Stimulated activated CD4-positive, alpha-beta T cell treated with anti-CD3 and anti-CD28 coated beads, Interleukin-4, amount 100 ng/mL, for 1 hour (primary cell): ENCODE measurements at places on chromosomes 6 and 20.
A peak's percentile ranks its signal among the peaks of the same experiment; 100 is the strongest.

- peak; percentile 6 for DNase-seq
These were observed 39.4 kb downstream of the MAP7 start for GRCh38 chr6:136510782-136511181.

DNA sequence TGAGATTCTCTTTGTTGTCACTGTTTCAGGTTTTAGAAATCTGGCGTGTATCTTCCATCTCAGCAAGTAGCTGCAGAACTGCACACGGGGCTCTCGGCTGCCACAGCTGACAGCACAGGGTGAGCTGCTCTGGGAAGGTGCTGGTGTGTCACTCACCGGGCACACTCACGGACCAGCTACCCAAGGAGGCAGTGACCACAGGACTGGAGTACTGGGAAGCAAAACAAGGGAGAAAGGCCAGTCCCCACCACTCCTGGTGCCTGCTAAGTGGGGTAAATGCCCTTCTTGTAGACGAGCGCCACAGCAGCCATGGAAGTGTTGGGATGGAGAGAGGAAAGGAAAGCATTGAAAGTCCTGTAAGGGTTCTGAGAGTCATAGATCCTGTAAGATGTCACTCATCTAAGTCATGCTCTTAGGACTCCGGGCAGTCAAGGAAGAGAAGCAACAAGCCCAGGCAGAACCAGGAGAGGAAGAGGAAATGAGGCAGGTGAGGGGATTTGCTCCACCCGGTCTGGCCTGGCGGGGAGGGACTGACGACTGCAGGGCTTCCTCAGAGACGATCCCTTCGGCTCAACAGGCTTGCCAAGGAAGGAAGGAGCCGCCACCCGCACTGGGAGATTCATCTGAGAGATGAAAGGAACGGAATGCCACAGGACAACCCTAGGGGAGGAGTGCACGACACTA, 48.1 kb downstream of the PRDM1 start:
- no peak for DNase-seq

- DNase-seq, result no peak
These were observed 502.6 kb upstream of the JAG1 start for GRCh38 chr20:11176431-11176830.

DNA sequence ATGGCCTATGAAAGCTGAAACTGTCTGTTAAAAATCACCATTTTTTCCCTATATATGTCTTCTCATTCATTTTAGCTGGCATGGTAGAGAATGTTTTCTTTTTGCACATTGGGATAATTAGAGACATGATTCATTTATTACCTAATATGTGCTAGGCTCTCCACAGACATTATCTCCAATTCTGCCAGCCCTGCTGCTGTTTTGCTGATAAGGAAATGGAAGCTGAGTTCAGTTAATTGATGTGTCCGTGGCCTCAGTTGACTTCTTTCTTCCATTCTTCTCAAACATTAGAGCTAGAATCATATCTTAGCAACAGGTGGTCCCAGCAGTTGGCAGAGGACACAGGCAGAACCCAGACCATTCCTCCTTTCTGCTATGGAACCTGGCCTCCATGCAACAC, 644.1 kb upstream of the CITED2 start:
- no peak for DNase-seq

GRCh38 chr20:50595988-50596693, 86.0 kb downstream of the PTPN1 start:
- DNase-seq, result no peak

GRCh38 chr6:168084465-168085160, 5.6 kb upstream of the FRMD1 start:
- DNase-seq, result no peak

GRCh38 chr20:63098195-63098810, 91.5 kb upstream of the BHLHE23 start:
- no peak for DNase-seq

GRCh38 chr6:161256407-161256806, 17.5 kb downstream of the AGPAT4 start:
- no peak for DNase-seq

- no peak for DNase-seq
These were observed 40.5 kb downstream of the FAM110A start for GRCh38 chr20:873875-874607.

DNA sequence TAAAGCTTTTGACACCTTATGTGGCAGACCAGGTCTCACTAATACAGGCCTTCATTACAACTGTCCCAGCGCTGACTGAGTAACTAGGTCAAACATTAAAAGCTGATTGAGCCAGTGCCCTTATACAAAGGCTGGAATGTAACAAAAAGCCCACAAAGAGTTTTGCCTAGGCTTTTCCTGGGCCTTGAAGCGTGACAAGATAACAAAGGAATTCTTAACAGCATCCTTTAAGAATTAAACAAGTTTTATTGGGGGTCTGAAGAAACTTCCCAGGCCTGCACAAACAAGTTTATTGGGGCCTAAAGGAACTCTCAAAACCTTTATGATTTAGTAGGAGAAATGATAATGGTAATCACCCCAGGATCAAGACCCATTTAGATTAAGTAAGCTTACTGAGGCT, 267.6 kb upstream of the FAM83B start:
- DNase-seq, result no peak

DNA sequence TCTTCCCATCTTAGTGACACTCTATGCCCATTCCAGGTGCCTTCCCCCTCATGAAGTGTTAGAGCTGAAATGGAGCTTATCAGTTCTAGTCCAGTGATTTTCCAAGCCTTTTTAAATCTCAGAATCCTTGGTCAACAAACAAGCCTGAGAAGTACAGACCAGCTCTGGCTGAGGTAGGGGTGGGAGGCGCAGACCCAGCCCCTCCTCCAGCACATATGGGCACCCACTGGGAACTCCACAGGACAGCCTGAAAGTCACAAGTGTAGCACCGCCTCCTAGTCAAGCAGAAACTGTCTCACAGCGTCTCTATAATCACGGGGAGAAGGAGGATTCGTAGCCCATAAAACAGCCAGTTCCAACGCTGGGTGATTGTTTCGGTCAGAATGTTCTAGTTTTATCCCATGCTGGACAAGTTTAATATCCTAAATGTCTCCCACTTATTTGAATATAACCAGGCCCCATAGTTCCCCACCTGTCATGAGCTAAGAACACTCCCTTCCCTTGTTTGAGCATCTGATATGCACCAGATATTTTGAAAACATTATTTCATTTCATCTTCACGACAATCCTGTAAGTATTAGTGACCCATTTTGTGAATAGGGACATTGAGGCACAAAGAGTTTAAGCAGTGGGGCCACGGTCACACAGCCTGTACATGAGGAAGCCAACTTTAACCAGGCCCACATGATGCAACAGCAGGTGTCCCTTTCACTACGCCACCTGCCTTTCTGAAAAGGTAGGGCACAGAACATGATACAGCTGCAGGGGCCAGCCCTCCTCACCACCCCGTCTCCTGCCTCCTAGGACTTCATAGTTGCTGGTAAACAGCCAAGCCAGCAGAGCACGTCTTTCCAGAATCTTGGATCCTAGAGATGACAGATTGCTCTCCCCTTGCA, 40.1 kb downstream of the TRAF3IP2 start:
- DNase-seq, result peak; percentile 23
